ENCODE measurements at places on chromosomes 4 and X. TPM values are rescaled to one million over a fixed set of nuclear protein-coding genes. Genes with fewer than 3 reads are reported as not detected.

RNF212 gene
- polyA plus RNA-seq = 13.4 TPM

DNA sequence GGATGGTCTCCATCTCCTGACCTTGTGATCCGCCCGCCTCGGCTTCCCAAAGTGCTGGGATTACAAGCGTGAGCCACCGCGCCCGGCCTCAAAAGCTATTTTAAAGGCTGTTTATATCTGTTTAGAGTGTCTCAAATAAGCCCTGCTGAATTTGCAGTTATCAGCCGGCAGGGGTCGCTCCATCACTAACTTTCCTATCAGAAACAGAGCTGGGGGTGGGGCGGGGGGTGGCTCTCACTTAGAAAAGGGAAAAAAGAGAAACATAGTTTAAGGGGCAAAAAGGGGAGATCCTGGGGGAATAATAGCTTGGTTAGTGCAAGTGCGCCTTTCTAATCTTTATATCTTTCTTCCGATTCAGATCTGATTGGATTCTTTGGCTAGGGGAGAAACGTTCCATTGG is 450.7 kb downstream of the UBE2NL start:
- no peak for DNase-seq

USP17L10 gene
- polyA plus RNA-seq = not detected

DNA sequence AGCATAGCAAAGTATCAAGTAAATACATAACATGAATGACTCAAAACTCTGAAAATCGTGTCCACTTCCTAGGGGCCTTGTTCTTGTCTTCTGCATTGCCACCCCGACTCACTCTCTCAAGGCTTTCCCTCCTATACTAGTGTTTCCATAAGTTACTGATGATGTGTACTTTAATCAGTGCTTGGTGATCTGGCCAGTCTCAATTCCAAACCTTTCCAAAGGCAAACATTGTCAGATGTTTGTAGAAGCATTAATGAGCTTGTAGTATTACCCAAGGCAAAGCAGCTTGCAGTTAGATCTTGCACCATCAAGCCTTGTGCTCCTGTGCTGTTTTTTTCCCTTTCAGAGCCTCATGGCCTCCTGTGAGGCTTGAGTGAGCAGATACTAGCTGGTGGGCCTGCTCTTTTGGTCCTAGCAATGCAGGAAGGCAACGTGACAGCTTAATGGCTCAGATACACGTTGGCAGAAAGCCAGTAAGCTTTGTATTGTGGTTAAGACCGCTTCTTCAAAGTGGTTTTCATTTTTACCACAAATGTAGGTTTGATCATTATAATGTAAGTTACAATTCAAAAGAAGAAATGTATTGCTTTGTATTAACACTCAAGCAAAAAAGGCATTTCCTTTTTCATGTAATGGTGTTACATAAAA is 51.8 kb downstream of the RBPJ start:
- DNase-seq = peak; percentile 29

COL25A1 gene
- 12.5 TPM for polyA plus RNA-seq

GRCh38 chrX:150326541-150327247 is 36.4 kb upstream of the MAMLD1 start:
- no peak for DNase-seq

GBA3 gene
- 11.4 TPM for polyA plus RNA-seq

DNA sequence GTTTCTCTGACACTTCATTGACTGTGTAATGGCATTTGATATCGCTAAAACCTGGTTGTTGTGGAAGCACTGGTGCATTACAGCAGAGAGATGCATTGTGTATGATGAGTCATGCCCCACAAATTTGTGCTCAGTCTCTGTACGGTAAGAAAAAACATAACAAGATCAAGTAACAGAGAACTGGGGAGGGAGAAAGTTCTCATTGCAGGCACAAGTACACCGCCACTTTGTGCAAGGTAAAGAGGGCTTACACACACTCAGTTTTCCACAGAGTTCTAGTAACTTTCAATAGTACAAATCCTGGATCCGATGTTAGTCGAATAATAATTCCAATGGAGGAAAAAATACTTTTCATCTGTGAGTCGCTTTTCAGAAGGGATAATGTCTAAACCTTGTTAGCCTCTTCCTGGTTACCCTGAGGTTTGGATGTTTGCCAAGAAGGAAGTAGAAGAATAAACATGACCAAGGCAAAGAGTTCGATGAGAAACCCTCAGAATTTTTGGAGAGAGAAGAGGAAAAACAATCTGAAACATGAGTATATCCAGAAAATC is 512.5 kb upstream of the SLIT2 start:
- no peak for DNase-seq

DNA sequence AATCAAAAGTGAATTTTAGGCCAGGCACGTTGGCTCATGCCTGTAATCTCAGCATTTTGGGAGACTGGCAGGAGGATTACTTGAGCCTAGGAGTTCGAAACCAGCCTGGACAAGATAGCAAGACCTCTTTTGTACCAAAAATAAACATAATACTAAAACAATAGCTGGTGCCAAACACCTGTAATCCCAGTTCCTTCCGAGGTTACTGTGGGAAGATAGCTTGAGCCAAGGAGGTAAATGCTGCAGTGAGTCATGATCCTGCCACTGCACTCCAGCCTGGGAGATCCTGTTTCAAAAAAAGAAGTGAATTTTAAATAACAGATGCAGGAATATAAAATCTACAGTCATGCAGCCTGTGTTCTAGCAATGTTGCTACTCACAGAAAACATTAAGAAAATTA is 488.3 kb downstream of the PPARGC1A start:
- no peak for DNase-seq

- no peak for DNase-seq
Observed at GRCh38 chr4:81040012-81040659, 9.6 kb downstream of the BMP3 start.

DNA sequence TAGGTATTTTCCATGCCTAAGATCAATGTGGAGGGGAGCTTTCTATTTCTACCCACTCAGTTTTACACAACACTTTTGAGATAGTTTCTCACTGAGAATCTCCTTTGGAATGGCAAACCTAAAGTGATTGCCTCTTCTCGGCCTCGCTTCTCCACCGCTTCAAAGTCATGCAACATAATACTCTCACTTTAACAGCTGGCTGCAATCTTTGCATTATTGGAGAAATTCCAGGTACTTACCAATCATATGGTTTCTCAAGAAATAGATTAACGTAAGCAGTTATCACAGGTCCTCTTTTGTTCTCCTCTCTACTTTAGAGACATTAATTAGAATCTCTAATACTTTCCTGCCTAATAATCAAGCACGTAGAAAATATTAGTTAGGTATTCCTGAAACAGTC is 3.7 kb upstream of the IL13RA2 start:
- no peak for DNase-seq

DNA sequence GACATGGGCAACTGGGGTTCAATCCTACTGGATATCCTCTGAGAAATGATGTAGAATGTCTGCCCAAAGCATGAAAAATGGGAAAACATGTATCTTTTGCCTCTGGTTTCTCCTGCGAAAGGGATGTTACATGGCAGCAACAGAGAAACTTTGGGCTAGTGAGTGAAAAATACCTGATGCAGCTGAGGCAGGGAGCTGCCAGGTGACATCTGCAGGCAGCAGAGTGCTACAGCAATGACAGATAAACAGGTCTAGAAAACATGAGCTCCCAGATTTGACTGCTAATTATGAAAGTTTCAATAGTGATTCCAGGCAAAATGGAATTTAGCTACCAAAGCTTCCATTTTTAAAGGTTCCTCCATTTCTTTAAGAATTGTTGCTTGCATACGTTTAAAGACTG is 4.8 kb upstream of the CXCL1 start:
- no peak for DNase-seq

ZNF280C gene
- polyA plus RNA-seq = 6.4 TPM

DNA sequence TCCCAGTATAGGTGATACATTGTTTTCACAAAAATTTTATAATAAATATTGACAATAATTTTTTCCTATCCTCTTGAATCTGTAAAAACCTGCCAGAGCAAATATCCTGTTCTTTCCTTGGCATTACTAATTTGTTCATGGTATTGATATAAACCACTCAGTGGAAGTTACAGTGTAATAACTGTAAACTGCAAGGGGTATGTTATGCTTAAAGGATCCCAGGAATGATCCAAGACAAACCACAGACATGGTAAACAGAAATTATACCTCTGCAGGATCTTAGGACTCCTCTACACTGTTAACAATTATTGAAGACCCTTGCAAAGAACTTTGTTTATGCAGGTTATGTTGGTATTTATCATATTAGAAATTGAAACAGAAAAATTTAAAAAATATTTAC is 17.7 kb upstream of the MAD2L1 start:
- no peak for DNase-seq

DNA sequence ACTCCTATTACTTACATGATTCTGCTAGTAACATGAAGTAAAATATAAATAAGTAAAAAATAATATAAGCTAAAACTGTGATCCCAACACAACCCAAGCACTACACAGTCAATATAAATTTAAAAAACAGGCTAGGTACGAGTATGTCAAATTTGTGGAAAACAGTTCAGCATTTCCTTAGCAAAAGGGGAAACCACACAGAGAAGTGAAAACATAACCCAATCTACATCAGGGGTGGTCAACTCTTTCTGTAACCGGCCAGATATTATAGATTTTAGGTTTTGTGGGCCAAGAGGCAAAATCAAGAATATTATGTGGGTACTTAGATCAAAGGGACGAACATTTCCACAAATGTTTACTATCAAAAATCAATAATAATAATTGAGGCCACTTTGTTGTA is 70.1 kb downstream of the CHST7 start:
- DNase-seq = no peak

DNA sequence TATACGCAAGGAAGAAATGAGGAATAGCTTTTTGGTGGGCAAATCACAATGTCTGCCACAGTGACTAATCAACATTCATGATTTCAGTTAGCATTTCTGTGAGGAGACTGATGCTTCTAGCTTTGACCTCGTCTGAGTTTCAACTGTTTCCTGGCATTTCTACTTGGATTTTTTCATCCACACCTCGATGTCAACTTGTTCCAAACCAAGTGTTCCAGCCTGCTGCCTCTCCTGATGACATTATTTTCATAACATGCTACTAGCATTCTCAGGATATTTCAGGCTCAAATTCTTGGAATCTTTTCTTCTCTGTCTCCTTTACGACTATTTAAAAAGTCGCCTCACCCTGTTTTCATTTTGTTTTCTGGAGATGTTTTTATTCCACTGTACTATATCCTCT is 90.3 kb upstream of the TEX13D start:
- DNase-seq = no peak

DNA sequence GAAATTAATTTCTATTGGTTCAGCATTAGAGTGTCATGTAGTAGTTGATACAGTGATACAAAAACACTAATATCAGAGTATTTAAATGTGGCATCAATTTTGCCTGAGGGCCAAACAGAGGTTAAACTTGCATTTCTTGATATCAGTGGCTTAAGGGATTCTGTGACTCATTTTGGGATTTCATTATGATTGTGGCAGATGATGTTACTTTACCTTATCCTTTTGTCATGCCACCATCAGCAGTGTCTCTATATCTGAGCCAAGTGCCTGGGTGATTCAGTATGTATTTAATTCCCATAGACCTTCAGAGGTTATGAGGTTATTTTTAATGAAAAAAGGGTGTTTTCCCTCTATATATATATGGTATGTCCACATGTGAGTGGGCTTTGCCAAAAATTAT is 582.9 kb downstream of the ADGRL3 start:
- DNase-seq = no peak

DNA sequence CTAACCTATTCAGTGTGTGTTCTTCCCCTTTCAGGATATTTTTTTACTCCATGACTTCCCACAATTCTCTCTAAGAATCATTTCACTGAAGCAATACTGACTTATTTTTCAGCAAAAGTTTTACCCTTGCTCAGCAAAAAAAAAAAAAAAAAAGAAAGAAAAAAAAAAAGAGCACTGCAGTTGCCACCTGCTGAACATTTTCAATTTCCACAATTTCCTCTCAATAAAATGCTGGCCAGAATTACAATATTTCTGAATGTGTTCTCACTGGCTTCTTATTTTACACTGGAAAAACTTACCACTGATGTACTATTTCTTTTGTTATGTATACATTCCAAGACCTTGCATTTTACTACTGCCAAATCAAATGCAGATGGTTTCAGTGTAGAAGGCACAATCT is 210.4 kb downstream of the PAPSS1 start:
- no peak for DNase-seq

VCX3A gene
- not detected for polyA plus RNA-seq

TNMD gene
- polyA plus RNA-seq = 6.6 TPM

Data from left renal pelvis (tissue), 4 donors.